8988T (cell line): ENCODE measurements at places on chromosomes 5 and 9.

DNA sequence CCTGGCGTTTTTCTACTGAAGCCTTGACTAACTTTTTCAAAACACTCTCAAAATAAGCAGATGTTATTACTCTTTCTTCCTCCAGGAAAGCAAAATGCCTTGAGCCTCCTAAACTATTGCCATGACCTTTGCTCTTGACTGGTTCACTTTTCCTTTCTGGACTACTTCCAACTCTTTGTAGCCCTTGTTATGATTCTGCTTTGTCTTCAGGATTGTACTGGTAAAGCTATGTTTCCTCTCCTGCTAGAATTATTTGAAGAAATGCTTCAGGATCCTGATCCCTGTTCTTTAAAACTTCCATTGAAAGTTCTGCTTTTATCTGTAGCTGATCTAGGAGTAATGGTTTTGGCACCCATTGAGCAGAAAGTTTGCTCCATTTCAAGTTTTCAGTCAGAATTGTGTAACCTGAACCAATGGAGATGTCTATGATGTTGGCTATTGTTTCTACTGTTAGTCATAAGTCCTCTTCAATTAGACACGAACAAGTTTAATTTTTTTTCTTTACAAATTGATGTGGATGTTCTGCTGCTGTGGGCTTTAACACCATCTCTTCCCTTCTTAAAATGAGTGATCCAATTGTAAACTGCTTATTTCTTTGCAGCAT is 1356.4 kb downstream of the EFNA5 start:
- DNase-seq, result no peak

- DNase-seq, result no peak
Measured at GRCh38 chr5:127761869-127762268, 58.7 kb downstream of the CCDC192 start.

DNA sequence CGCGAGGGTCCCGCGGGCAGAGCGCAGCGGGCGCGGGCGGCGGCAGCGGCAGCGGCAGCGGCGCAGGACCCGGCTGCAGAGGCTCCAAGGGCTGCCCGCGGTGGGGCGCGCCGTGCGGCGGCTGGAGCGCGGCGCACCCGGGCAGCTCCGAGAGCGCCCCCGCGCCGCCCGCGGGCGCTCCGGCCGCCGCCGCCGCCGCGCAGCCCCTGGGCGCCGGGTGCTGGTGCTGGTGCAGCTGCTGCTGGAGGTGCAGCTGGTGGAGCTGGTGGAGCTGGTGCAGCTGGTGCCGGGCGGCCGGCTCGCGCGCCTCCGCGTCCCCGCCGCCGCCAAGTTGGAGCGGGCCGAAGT is 644 bp downstream of the IER5L start:
- peak; percentile 74 for DNase-seq

DNA sequence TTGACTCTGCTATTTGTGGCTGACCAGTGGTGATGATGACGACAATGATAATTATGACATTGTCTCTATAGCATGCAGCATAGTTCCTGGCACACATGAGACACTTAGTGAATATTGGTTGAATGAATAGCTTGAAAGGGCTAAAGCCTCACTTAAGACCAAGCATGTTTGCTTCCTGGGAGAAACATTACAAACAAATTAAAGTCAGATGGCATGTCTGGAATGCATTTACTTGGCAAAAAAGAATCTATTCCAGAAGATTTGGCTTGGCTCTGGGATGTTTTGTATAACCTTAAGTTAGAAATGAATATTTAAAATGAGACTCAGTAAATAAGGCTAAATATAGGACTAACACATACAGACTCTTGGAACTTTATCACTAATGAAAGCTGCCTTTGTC is 21.6 kb downstream of the GAS1 start:
- DNase-seq, result no peak

DNA sequence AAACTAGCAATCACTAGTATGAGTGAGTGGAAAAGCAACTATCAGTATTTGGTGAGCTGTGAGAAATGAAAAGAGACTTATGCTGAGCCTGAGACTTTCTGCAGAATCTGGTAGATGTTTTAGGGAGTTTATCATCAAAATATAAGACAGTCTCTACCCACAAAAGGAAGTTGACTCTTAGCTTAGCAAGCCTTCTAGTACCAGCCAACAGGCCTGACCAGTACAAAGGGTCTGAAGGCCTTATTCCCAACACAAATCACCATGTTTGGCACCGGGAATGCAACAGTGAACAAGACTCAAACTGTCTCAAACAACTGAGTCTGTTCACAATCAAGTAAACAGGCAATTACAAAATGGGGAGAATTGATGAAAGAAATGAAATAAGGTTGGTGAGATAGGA is 244.4 kb downstream of the CWC27 start:
- DNase-seq, result no peak
